ENCODE measurements at places on chromosomes 6 and 20.
A peak's percentile ranks its signal among the peaks of the same experiment; 100 is the strongest.

GRCh38 chr6:80956898-80957297 lies 795.6 kb downstream of the TENT5A start:
- DNase-seq, result no peak

GRCh38 chr6:20572940-20573339 lies 38.7 kb downstream of the CDKAL1 start:
- DNase-seq, result peak; percentile 33

GRCh38 chr20:5349448-5349847 lies 32.7 kb upstream of the PROKR2 start:
- no peak for DNase-seq

DNA sequence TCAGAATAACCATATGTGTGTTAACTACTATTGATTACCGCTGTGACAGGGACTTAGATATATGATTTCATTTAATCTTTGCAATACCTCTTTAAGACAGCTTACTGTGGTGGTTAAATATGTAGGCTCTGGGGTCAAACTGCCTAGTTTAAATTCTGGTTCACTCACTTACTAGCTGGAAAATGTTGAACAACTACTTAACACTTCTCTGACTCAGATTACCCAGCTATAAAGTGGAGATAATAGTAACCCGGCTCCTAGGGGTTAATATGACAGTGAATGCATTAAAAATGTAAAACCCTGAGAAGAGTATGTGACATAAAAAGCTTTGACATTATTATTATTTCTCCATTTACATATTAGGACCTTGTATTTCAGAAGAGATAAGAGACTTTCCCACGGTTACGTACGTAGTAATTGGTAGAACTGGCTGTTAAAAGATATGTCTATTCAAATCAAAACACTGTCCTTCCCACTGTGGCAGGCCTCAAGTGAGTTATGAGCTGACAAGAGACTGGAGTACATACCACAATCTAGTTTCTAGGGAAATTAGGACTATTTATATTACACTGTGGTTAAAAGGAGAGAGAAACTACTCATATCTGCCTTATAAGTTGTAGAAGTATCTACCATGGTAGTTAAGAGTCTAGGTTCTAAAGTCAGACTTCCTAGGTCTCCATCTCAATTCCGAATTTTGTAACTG lies 4.4 kb upstream of the PLCB1 start:
- DNase-seq, result peak; percentile 44

DNA sequence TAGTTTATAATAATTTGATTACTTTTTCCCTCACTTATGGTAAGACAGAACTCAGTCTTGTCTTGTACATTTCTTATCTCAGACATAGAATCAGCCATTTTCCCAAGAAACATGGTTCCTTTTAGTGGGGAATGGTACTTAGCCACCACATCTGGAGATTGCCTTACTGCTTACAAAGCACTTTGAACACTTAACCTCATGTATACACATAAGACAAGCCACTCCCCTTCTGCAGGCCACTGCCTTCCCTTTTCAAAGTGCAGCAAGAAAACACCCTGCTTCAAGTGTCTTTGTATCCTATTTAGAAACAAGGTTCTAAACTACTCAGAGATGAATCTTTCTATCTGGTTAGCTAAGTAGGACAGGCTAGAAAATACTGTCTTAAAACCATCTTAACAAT lies 159.2 kb downstream of the UBE3D start:
- no peak for DNase-seq

- DNase-seq, result peak; percentile 3
These were observed 113.7 kb upstream of the F13A1 start for GRCh38 chr6:6434151-6434550.

Data from fibroblast of skin of scalp (primary cell).